ENCODE measurements at places on chromosomes 6 and 20.

GRCh38 chr6:80425089-80425823, 318.8 kb downstream of the BCKDHB start:
- DNase-seq, result no peak

DNA sequence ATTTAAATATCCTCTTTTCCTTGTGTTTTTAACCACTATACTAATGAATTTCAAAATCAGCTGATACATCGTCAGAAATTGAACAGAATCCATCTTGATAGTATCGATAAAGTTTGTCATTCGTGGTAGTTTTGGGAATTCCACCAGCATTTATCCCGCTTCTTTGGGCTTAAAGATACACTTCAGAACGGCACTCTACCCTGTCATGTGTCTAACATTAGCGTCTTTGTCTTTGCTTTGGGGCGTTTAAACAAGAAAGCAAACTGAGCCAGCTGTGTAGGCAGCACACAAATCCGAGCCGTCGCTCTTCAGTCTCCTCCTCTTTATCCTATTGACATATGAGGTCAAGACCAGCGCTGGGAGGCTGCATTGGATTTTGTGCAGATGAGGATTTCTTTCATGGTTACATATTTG, 27.5 kb upstream of the NHSL1 start:
- DNase-seq, result no peak

GRCh38 chr6:116036885-116037284, 23.8 kb downstream of the FRK start:
- no peak for DNase-seq

- no peak for DNase-seq
Measured at GRCh38 chr6:5094327-5094726, 9.2 kb downstream of the PPP1R3G start.

- DNase-seq, result no peak
Measured at GRCh38 chr20:25016471-25016870, 23.9 kb upstream of the APMAP start.

GRCh38 chr6:35907750-35908149, 13.1 kb downstream of the SRPK1 start:
- DNase-seq, result no peak

DNA sequence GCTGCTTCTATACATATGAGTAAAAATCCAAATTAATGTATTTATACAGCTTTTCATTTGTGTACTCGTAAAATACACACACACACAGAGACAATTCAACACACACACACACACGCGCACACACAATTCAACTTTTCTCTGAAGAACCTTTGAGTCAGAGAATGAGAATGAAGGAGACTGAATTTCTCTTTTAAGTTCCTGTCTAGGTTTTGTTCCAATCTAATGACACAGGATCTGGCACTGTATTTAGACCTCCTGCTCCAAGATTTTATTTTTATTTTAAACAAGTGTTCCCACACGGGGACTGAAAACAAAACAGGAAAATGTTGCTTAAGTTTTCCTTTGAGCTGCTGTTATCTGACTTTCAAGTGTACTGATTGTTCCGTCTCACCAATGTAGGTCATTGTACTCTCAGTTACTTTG, 250.8 kb downstream of the LAMA2 start:
- peak; percentile 44 for DNase-seq

DNA sequence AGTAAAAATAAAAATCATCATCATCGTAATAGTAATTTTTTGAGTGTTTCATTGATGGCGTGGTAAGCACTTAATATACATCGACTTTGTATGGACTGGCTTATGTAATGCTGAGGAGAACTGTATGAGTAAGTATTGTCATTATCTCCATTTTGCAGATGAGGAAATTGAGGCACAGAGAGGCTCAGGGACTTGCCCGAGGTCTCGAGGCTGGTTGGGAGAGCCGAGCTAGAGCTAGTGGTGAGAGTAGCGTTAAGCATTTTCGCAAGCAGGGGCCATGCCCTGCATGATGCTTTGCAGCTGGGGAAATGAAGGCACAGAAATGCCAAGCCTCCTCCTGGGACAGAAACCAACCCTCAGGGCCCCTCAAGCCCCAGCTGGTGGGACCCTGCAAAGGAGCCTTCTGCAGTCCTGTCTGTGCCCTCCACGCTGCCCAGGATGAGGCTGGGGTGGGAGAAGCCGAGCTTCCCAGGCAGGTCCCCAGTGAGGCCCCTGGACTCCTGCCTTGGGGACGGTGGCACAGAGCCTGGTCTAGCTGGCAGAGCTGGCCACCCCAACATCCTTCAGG, 31.1 kb upstream of the STX16 start:
- no peak for DNase-seq

Measured in glomerular endothelial cell (primary cell).